ENCODE measurements at places on chromosomes 1 and 21.

- DNase-seq: no peak
Observed at GRCh38 chr1:6891781-6892579, 106.7 kb downstream of the CAMTA1 start.

- no peak for DNase-seq
Observed at GRCh38 chr1:20076710-20077461, 6.9 kb downstream of the PLA2G5 start.

DNA sequence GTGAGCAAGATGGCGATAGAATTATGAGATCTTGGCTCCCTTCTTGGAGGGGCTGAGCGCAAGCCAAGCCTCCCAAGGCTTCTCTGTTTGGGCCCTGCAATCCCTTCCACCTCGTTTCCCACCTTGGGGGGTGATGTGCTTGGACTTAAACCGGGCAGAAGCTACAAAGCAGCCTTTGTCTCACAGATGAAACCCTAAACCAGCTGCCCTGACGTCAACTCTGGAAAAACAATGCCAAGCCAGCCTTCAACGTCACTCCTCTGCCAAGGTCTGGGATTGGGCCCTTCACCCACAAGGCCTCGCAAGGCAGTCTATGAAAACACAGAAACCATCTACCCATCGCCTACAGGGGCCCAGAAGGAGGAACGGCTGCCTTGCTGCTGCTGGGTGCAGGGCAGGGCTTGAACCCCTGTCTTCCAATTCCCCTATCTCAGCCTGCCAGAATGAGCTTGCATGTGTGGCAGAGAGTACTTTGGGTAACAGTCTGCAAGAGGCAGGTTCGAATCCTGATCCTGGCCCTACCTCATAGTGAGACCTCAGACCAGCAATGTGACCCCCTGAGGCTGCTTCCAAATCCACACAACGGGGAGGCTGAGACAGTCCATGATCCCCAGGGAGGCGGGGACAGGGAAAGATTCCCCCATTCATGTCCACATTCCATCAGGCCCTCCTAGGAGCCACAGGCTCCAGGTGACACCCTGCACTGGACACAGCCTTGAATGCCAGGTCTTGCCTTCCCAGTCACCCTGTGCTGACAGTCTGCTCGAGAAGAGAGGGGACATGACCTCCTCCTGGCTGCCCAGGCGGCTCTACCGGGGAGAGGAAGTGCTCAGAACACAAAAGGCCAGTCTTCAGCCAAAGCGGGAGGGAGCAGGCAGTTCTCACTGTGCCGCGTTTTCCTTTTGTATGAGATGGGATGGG, 15.0 kb downstream of the IFFO2 start:
- no peak for DNase-seq

- DNase-seq: no peak
Observed at GRCh38 chr1:170590921-170591705, 59.1 kb downstream of the GORAB start.

GRCh38 chr1:5526385-5526750, 465.9 kb downstream of the NPHP4 start:
- DNase-seq: no peak

- DNase-seq: no peak
Observed at GRCh38 chr1:76066394-76066793, 8.2 kb upstream of the ST6GALNAC3 start.

GRCh38 chr1:232890340-232890943, 60.0 kb upstream of the NTPCR start:
- DNase-seq: no peak

DNA sequence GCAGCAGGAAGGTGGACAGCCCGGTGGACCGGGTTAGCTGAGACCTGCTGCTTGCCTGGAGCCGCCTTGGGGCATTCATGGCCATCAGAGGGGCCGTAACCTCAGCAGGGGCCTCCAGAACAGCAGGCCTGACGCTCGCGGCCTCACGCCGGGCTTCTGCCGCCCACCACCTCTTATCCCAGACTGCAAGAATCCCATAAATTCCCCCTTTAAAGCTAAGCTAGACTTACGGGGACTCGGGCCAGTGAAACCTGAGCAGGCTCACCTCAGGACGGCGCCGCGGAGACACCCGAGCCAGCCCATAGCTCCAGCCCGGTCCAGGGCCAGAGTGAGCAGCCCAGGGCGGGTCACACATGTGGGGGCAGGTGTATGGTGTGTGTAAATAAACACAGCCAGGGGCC, 132.3 kb downstream of the GLIS1 start:
- DNase-seq: no peak

GRCh38 chr1:228825840-228826484, 90.7 kb downstream of the RHOU start:
- DNase-seq: no peak

- DNase-seq: no peak
Observed at GRCh38 chr1:79472067-79472656, 465.6 kb upstream of the ADGRL4 start.

DNA sequence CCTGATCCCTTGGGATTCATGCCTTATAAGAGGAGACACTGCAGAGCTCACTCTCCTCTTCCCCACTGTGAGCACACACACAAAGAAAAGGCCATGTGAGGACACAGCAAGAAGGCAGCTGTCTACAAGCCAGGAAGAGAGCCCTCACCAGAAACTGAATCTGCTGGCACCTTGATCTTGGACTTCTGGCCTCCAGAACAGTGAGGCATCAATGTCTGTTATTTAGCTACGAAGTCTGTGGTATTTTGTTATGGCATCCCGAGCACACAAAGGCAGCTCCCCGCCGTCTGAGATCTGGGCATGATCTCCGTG, 47.1 kb upstream of the RPL11 start:
- DNase-seq: no peak

DNA sequence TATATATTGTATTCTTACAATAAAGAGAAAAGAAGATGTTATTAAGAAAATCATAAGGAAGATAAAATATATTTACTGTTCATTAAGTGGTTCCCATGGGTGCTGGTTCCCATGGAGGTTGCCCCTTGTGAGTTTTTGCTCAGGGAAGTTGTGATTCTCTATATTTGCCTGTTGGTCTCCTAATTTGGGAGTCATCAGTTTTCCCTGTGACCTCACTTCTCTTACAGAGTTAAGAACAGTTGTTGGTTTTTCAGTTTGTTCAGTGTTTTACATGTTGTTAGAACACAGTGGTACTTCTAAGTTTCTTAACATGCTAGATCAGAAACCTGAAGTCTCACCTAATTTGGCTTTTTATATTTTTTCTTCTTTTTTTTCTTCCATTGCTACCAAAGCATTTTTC, 109.2 kb downstream of the OSBPL9 start:
- no peak for DNase-seq

DNA sequence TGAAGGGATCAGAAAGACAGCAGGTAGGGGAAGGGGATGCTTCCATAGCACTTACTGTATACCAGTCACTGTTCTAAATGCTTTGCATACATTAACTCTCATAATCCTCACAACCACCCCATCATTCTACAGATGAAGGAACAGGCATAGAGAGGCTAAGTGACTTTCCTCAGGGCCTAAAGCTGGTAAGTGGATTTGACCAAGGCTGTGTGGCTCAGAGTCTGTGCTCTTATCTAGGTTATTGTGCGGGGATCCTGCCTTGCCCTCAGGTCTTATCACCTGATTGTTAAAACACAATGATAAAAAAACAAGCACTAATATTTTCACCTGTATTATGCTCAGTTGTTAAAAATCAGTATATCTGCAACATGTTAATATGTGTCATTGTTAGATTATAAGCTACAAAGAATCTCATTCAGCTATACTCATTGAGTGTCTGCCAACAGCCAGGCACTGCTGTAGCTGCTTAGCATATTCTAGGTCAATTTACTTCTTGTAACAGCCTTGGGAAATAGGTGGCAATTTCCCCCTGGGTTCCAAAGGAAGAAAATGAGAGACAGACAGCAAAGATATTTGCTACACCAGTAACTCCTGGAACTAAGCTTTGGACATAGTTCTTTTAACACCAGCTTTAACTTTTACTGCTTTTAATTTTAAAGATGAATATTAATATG, 38.6 kb upstream of the RBM15 start:
- DNase-seq: no peak

DNA sequence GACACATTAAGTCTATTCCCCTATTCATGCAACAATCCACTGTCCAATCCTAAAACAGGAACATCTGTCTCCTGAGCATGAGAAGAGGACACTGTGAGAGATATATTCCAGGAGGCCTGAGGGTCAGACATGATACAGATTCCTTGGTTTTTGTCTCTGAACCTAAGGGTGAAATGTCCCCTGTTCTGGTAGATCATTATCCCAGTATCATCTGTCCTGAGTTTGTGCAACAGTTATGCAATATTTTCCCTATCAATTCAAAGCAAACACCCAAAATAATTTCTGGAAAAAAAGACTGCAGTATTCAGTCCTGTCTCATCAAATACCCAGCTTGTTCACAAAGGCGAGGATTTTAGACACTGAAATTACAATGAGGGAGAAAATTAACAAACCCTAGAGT, 61.4 kb downstream of the PRKAB2 start:
- DNase-seq: no peak

GRCh38 chr21:25456672-25457071, 150.6 kb downstream of the MRPL39 start:
- no peak for DNase-seq

GRCh38 chr1:96845464-96845863, 123.9 kb downstream of the PTBP2 start:
- peak; percentile 36 for DNase-seq

DNA sequence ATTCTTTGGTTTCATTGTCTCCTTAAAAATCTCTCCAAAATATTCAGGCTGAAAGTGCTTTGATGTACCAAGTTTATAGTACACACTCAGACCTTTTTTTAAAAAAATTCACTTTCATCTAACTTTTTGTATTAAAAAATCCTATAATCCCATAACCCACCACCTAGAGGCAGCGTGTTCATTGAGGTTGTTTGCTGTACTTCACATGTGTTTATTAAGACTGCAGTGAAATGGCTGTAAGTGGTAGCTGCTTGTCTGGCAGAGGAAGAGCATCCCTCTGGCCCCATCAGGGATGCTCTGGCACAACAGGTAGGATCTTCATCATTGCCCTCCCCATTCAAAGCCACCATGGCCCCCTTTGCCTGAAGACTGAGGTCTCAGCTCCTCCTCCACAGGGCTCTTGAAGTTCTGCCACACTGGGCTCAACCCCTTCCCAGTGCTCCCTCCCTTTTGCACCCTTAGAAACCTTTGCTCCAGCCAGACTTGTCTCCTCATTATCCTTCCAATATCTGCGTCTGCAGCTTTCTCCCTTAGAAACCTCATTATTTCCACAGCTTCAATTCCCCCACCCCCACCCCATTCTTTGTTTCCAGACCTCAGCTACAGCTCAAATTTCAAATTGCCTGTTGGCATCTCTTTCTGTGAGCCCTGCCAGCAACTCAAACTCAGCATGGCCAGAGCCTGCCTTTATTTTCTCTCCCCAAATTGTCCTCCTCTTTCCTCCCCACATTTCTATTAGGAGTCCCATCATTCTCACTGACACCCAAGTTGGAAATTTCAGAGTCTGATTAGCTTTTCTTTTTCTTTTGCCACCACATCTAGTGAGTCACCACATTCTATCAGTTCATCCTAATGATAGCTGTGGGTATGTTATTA, 369.6 kb upstream of the USP24 start:
- DNase-seq: no peak

DNA sequence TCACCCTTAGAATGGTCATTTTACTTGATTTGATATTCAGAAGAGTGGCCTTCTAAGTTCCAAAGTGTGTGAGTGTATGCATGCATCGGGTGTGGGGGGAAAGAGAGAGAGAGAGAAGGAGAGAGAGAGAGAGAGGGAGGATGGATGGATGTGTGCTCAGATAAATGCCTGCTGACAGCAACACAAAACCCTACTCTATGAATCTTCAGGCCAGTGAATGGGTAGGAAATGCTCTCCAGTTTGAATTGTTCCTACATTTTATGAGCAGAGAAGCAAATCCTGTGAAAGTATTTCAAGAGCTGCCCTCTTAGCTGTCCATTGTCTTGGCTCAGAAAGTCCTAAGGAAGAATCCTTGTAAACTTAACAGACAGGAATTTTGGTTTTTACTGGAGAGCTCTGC, 7.4 kb downstream of the JAM2 start:
- DNase-seq: no peak

- no peak for DNase-seq
Observed at GRCh38 chr1:236645016-236645680, 40.8 kb upstream of the HEATR1 start.

DNA sequence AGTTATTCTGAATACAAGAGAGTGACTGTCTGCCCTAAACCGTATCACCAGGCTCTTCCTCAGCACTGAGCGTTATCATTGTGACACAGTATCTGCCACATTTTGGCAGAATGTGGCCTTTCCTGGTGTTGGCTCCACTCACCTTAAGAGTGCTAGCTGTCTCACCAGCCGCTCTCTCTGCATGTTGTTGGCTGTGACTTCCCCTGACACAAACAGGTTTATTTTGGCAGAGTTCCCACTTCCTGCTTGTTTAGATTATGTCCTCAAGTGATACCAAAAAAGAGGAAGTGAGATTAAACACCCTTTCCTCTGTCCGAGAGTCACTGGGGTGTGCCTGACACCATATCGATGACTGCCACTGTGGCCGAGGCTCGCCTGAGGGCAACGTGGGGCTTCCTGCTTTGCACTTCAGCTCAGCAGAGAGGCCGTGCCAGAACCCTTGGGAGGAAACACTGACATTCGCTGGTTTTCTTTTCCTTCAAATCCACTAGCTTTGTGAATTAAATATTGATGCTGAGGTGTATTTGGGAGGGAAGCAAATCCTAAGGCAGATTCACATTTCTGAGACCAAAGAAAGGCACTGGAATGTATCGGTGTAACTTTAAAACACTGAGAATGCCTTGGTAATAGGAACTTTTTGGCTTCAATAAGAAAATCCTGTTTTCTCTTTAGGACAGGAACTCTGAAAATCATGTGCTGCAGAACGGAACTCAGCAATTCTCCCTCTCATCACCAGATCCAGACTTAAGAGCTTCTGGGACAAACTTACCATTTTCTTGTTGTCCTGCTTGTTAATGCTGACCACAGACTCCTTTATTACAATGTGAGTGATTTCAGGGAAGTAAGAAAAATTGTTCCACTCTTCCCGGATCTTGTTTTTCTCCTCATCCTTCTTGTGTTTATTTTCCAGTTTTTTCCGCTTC, 102.1 kb downstream of the JAK1 start:
- peak; percentile 9 for DNase-seq

GRCh38 chr1:149967041-149967440, 30.4 kb upstream of the MTMR11 start:
- no peak for DNase-seq

GRCh38 chr1:192639607-192640368, 3.8 kb downstream of the RGS13 start:
- DNase-seq: no peak

DNA sequence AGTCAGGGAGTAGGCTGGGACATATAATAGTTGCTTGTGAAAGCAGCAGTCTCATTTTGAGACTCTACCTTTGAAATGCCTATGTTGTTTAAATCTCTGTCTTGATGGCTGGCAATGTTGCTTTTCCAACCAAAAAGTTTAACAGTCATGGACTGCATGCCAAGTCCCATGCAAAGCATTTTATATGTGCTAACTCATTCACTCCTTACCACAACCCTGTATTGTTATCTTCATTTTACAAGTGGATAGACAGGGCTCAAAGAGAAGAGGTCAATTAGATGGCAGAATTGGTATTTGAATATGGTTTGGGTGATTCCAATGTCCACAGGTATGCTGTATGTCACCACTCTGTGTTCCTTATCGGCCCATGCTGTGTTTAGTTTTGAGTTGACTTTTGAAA, 331.4 kb upstream of the USP24 start:
- no peak for DNase-seq
